ENCODE measurements at places on chromosomes 11 and 22.

- no peak for DNase-seq
Measured at GRCh38 chr11:7518811-7519562, 5.2 kb downstream of the PPFIBP2 start.

GRCh38 chr11:102604011-102604410 is 21.1 kb downstream of the MMP20 start:
- no peak for DNase-seq

DNA sequence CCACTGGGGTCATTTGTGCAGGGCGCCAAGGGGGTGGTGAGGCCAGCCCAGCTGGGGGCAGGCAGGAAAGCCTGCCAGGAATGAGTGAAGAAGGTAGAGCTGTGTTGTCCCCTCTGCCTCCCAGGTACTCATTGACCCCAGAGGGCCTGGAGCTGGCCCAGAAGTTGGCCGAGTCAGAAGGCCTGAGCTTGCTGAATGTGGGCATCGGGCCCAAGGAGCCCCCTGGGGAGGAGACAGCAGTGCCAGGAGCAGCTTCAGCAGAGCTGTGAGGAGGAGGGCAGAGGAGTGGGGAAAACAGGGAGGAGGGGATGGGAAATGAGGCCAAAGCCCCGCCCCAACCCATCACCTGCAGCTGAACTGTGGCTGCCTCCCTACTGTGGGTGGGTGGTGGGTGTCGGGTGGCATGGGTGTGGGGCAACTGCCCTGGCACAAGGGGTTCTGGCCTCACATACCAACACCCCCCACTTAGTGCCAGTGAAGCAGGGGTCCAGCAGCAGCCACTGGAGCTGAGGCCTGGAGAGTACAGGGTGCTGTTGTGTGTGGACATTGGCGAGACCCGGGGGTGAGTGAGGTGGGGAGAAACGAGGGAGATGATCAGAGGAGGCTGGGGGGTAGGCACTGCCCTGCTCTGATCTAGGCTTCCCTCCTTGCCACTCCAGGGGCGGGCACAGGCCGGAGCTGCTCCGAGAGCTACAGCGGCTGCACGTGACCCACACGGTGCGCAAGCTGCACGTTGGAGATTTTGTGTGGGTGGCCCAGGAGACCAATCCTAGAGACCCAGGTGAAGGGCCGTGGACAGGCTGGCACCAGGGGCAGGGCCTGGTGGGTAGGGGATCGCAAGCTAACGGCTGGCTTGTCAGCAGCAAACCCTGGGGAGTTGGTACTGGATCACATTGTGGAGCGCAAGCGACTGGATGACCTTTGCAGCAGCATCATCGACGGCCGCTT is 3.0 kb downstream of the MUS81 start:
- DNase-seq = no peak

DNA sequence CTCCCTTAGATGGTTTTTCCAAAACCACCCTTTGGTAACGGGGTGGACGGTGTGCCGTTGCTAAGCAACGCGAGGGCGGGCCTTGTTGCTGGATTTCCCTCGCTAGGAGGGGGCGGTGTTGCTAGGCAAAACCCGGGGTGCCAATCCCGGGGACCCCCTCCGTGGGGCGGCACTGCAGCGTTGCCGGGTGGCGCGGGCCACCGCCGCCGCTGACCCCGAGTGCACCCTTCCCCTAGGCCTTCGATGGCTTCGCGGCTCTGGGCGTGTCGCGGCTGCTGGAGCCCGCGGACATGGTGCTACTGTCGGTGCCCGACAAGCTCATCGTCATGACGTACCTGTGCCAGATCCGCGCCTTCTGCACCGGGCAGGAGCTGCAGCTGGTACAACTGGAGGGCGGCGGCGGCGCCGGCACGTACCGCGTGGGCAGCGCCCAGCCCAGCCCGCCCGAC is 8.9 kb downstream of the EHBP1L1 start:
- DNase-seq = no peak

DNA sequence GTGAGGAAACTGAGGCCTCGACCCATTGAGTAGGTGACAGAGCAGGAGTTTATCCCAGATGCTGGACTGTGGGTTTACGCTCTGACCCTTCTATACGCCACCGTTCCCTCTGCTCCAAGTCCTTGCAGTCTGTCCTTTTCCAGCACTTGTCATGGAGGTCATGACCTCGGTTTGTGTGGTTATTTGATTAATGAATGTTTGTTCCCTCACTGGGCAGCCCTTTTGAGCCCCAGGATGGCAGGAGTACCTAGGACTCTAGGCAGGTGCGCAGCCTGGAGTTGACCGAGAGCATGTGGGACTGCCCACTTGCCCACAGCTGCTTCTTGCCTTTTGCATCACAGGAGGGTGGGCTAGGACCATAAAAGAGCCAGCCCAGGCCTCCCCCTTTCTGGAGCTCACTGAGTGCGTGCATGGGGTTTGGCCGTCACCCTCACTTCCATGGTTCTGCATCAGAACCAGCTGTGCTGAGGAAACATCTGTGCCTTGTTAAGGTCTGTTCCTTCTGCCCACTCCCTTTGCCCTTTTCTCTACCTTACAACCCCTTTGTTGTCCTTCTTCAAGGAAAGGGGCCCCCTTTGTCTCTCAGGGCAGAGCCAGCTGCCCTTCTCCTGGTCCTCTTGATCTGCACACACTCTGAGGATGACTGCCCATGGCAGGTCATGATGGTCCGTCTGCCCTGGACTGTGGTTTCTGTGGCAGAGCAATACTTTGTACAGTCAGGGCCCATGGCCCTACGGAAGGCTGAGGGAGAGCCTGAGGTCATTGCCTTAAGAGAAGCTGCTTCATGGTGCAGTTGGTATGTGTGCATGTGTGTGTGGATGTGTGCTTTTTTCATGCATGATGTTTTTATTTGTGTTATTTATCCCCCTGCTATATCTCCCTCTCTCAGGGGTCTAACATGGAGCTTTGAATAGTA is 38.2 kb downstream of the BMAL1 start:
- DNase-seq = no peak

DNA sequence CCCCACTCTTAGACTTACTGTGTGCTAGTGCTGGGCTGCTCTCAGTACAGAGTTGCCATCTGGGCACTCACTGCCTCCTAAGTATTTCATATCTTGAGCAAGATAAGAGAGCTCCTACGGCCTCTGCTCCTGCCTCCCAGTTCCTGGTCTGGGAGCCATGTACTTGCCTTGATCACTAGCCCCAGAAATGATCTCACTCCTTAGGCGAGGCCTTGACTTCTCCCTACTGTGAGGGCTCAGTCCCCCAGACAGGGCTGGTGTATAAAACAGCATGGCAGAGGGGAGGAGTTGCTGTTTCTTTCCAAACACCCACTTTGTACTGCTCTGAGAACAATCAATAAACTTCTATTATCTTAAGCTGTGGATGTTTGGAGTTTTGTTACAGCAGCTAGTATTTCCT is 47.4 kb upstream of the TP53I11 start:
- no peak for DNase-seq

DNA sequence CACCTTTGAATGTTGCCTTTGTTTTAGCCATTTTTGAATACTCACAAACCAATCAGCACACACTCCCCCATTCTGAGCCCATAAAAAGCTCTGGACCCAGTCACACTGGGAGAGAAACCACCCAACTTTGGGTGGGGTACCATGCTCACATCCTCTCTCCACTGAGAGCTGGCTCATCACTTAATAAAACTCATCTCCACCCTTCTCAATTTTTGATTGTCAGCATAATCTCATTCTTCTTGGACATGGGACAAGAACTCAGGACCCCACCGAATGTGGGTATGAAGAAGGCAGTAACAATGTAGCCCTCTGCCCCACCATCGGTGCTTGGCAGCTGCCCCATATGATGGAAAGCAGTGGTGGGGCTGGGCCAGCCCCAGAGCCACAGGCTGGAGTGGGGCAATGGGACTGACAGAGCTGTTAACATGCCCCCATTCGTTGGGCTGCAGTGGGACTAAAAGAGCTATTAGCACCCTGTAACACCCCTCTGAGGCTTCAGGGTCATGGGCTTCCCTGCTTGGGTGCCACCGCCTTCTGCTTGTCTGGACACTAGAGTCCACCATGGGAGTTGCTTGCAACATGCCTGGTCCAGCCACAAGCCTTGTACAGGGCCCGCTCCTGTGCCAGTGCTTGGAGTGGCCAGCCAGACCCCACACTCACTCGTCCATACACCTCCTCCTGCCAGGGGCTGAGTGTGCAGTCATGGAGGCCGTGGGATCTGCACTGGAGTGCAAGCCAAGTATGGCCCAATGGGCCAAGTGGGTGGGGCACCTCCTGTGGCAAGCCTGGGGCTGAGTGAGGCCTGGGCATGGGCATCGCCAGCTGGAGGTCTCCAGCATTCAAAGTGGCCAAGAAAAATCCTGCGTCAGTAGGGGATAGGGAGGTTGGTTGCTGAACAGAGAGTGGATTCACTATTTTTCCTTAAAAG is 471.1 kb downstream of the TBC1D22A start:
- DNase-seq = no peak

DNA sequence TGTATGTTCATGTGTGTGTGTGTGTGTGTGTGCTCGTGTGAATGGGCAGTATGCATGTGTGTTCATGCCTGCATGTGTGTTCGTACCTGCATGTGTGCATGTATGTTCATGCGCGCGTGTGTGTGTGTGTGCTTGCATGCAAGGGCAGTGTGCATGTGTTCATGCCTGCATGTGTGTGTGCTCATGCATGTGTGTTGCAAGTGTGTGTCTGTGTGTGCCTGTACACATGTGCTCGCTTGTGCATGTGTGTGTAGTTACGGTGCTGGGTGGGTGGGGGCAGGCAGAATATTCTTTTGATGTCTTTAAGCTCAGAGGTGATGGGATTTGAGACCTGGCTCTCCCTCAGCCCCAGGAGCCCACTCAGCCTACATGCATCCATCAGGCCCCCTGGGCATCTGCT is 822.1 kb downstream of the BRD1 start:
- DNase-seq = no peak

- DNase-seq = no peak
Measured at GRCh38 chr22:45704648-45705047, 33.0 kb downstream of the ATXN10 start.

DNA sequence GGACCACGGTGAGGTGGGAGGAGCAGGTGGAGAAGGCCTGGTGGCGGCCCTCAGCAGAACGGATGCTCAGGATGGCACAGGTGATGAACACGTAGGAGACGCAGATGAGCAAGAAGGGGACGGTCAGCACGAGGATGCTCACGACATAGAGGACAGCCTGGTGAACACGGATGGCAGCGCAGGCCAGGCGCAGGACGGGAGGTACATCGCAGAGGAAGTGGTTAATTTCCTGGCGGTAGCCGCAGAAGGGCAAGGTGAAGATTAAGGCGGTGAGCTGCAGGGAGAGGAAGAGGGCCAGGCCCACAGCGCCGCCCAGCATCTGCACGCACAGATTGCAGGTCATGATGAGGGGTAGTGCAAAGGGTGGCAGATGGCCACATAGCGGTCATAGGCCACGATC is 24.0 kb upstream of the OR10W1 start:
- no peak for DNase-seq

DNA sequence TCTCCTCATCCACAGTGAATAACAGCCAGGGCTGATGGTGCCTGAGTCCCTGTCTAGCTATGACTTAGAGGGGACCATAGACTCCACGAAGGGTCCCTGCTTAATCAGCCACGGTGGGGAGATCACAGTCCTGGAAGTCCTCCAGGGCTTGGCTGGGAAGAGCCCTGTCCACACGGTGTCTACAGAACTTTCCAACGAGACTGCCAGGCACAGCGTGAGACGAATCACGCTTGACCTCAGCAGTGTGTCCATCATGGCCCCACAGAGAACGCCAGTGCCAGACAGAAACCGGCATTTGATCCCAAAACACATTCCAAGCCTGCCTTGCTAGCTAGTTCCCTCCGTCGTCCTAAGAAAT is 143.4 kb downstream of the CRYBB2 start:
- no peak for DNase-seq

DNA sequence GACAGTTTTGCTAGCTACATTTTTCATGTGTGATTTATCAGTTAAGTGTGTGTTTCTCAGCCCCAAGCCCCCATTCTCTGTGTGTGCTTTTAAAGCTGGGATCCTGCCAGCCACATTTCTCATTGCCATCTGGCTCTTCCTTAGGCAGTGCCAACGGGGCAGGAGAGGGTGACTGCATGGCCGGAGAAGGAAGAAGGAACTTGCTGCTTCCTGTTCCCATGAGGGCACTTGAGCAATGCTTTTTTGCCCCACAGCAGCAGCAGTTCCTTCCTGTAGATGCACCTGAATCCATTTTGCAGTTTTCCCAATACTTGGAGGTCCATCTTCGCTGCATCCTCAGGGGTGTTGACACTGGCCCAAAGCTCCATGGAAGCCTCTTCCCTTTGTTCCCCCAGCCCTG is 37.5 kb downstream of the TNRC6B start:
- no peak for DNase-seq

DNA sequence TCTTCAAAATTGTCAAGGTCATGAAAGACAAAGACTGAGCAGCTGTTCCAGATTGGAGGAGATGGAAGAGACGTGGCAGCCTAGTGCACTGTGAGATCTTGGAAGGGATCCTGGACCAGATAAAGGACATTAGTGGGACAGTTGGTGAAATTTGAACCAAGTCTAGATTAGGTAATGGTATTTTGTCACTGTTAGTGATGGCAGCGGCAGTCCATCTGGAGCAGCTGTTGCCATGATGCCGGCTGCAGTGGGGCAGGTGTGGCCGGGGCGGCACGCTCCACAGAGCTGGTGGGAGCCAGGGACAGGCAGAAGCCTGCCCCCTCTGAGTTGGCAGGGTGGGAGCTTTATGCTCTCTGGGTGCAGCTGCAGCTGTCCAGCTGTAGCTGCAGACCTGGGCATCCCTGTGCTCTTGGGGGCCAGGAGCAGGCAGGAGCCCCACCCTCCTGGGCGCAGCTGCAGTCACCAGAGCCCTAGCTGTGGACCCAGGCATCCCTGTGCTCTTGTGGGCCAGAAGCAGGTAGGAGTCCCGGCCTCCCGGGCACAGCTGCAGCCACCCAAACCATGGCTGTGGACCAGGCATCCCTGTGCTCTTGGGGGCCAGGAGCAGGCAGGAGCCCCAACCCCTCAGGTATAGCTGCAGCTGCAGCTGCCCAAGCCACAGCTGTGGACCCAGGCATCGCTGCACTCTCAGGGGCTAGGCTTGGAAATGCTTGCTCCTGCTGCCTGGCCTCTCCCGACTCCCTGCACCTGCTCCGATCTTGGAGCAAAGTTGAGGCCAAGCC is 20.7 kb downstream of the DIXDC1 start:
- DNase-seq = no peak

All from activated CD4-positive, alpha-beta T cell treated with anti-CD3 and anti-CD28 coated beads, Interleukin-2, Interleukin-6, amounts not matched to agents 100 ng/mL and 50 ng/mL, durations not matched to agents 16 hours and 8 hours (primary cell).